ENCODE measurements at places on chromosomes 2 and 18.

DNA sequence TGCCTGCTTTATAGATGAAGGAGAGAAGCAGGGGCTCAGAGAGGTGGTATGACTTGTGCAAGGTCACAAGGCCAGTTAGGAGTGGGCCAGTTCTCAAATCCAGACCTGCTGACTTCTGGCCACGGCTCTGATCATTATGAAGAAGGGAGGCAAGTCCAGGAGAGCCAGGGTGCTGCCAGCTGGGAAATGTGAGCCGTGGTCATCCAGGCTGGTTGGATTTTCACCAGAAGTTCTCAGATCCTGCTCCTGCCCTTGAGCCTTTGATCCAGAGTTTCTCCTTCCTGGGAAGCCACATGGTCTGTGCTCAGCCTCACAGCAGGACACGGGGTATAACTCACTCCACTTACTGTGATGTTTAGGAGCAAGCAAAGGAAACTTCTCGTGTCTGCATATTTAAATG, 239.9 kb downstream of the KLHL29 start:
- no peak for DNase-seq

- DNase-seq = no peak
Observed at GRCh38 chr2:28444956-28445355, 50.9 kb upstream of the PLB1 start.

- no peak for DNase-seq
Observed at GRCh38 chr2:54579682-54580620, 123.8 kb downstream of the SPTBN1 start.

GRCh38 chr2:219109471-219109870, 48.8 kb upstream of the IHH start:
- DNase-seq = no peak

- no peak for DNase-seq
Observed at GRCh38 chr18:25360301-25360899, 8.4 kb upstream of the ZNF521 start.

DNA sequence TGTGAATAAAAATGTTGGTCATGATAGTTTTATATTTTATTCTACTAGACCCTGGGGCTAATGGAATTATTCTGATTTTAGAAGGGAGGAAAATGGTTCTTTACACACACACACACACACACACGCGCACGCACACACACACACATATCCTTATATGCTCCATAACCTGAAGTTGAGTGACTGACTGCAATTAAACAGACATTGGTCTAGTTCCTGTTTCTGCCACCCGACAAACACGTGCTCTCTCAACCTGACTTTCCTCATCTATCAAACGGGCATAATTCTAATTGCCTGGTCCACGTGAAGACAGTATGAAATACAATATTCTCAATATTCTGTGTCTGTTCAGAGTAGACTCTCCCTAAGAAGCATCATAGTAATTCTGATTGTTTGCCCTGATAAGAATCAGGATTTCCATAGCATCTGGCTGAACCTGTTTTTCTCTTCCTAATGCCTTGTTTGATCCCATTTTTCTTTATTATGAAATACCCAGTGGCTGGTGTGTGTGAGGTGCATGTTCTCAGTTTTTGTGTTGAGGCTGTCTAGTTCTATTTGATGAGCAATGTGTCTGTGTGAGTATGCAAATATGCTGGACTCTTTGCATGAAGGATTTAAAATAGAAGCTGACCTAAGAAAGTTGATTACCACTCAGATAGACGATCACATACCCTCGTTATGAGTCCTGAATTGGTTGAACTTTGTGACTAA, 51.0 kb downstream of the SETBP1 start:
- no peak for DNase-seq

- no peak for DNase-seq
Observed at GRCh38 chr2:230956827-230957755, 32.0 kb upstream of the GPR55 start.

GRCh38 chr2:128412181-128412871, 93.7 kb upstream of the HS6ST1 start:
- DNase-seq = no peak

DNA sequence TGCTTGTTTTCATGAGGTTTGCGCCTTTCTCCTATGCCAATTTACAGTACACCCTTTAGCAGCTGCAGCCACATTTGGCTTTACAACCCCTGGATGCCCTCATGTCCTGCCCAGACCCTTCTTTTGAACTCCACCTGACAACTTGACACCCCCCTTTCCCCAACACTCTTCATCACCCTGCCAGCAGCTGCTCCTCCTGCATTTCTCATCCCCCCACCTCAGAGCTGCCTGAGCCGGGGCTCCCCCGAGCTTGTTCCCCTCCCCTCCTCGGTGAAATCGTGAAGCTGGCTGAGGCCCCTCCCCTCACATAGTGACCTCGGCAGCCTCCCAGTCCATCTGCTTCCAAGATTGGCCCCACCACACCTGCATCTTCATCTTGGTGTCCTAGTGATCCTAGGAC, 40.5 kb downstream of the LRRFIP1 start:
- no peak for DNase-seq

DNA sequence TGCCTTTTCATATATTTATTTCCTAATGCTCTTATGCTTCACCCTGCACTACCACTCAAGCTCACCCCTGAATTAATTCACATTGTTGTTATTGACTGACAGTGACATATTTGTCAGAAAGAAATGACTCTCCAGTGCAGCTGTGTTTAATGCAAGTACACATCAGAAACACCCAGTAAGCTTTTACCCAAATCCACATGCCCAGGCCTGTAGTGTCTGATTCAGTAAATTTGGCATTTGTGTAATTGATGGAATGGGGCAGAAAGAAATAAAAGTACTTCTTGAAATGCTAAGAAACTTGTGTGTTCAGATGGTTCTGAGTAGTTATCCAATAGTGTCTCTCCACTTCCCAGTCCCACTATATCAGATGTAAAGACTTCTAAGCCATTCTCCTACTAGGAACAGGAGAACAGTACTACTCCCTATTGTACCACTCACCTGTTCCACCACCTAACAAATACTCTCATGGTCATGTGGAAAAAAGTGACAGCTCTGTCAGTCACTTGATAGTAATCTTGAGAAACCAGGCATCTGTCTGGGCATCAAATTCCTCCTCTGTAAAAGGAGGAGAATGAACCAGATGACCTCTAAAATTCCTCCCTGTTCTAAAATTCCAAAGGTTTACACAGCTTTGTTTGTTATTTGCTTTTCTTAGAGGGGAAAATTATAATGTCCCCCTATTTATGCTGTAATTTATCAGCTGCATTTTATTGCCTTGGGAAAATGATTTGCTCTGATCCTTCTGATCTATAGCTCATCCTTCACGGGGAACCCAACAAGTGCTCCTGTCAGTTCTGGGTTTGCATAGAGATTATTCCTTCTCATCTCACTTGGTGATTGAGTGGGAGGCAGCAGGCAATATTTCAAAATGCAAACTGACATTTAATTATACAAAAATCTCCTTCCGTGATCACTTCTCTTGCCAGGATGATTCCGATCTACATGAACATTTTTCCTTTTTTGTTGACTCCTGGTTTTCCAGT, 70.9 kb downstream of the ZNF385B start:
- DNase-seq = no peak

DNA sequence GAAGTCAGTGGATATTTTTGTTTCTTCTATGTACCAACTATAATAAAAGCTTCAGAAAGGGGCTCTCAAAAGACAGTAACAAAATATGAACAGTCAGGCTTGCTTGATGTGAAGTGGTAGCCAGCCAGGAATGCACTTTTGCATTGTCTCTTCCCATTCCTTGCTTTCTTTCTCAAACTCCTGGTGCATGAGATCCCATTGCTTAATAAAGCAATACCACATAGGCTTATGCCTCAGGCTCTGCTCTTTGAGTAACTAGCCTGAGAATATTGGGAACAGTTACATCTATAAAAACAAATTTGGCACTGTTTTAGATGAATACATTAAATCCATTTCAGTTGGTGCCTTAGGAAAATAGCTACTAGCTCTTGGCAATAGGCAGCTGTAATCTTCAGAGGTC, 62.6 kb upstream of the ST6GAL2 start:
- DNase-seq = no peak

GRCh38 chr2:121159291-121160071, 125.5 kb downstream of the TFCP2L1 start:
- no peak for DNase-seq

- no peak for DNase-seq
Observed at GRCh38 chr2:180669016-180669415, 311.4 kb upstream of the UBE2E3 start.

DNA sequence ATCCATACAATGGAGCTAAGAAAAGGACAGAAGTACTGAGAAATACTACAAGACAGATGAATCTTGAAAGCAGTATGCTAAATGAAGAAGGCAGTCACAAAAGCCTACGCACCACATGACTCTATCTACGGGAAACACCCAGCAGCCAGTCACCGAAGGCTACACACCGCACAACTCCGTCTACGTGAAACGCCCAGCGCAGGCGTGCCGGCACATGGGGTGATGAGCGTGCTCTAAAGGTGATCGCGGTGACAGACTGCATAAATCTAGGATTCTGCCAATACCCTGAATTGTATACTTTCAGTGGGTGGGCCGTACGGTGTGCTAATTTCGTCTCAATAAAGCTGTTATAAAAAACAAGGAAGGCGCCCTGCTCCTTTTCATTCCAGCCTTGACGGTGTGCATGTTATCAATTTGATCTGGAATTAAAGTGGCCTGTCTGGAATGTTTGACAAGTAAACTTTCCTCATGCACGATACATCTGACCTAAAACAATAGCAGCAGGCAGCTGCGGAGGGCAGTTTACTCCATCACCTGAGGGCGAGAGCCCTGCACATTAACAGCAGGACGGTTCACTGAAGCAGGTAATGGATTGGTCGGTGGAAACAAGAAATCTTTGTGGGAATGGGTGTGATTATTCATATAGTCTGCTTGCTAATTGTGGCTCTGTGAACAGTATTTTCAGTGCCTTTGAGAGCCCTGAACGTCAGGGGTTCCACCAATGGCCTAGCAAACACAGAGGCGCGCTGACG, 86.2 kb upstream of the SALL3 start:
- DNase-seq = no peak

DNA sequence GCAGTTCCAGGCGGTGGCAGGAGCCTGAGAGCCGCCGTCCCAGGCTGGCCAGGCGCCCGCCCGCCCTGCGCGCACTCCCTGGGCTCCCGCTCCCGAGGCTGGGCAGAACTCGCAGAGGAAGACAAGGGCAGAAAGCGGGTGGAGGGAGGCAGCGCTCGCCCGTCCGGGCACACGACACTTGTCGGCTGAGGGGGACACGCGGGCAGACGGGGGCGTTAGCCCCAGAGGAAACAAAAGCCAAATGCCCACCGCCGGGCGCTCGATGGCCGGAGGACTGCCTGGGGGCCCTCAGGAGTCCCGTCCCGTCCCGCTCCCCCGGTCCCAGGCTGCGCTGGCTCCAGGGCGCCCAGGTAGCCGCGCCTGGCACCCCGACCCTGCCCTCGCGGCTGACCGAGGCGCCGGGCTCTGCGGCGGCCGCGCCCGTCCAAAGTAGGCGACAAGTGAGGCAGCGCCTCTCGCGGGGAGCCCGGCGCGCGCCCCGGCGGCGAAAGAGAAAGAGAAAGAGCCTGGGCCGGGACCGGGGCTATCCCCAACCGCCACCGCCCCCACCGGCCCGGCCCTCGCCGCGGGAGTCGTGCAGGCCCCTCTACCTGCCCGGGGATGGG, 491 bp downstream of the L3MBTL4 start:
- DNase-seq = no peak

DNA sequence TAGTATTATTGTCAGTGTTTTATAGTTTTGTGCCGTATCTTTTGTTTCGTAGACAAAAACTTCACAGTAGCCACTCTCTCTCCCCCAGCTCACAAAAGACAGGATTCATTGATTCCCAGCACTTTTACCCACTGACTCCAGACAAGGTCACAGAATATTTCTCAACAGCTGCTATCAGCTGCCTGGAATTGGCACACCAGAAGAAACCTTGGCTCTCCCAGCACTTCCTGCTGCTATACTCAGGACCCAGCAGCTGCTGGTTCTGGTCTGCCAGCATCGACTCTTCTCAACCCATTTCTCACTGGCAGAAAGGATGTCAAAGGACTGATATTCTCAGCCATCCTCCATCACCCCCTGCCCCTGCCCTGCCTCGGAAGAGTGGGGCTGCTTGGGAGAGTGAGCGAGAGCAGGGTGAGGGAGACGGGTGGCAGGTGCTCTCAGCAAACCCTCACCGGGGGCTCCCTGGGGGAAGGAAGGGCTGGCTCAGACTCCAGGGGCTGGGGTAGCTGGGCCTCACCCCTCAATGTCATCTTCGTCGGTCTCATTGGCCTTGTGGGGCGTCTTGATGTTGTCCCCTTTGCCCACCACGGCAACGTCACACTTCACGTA, 6.1 kb upstream of the OTOF start:
- DNase-seq = no peak

GRCh38 chr2:95698146-95698545, 106.3 kb downstream of the TRIM43 start:
- no peak for DNase-seq

DNA sequence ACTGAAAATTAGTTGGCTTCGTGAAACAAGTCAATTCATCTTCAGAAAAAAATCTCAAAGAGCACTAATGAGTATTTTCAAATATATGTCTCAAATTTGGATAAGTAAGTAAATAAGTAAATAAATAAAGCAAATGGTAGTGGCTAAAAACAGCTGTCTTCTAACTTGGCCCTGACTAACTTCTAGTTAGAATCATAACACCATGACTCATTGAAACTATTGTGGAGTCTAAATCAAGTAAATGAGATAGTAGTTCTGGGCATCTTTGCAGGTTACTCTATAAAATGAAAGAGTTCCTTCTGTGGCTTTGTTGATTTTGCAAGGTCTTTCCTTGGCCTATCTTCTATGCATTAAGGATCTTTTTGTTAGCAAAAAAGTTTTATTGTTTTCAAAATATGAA, 110.7 kb downstream of the SLC8A1 start:
- no peak for DNase-seq

GRCh38 chr2:59041139-59041538, 800.0 kb upstream of the FANCL start:
- no peak for DNase-seq

GRCh38 chr2:120605231-120605935, 130.3 kb upstream of the GLI2 start:
- DNase-seq = no peak

GRCh38 chr18:51020536-51020935, 9.5 kb upstream of the SMAD4 start:
- no peak for DNase-seq

- no peak for DNase-seq
Observed at GRCh38 chr18:21747764-21748693, 7.4 kb downstream of the MIB1 start.

DNA sequence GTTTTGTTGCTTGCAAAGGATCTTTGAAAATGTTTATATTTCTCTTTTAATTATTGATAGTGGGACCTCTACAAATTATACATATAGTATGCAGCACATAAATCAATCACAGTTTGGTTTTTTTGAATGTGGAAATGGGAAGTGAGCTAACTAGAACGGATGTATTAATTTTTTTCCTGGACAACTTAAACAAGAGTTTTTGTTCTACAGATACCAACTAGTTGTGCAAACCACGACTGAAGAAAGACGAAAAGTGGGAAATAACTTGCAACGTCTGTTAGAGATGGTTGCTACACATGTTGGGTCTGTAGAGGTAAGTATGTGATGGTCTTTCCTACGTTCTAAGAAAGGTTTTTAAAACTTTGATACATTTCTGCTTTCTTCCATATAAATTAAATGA, 39.2 kb downstream of the NDC80 start:
- DNase-seq = no peak
